ENCODE measurements at places on chromosomes 11 and 22. TPM values are rescaled to one million over a fixed set of nuclear protein-coding genes. Genes with fewer than 3 reads are reported as not detected.
A peak's percentile ranks its signal among the peaks of the same experiment; 100 is the strongest.

- peak; percentile 56 for DNase-seq
Observed at GRCh38 chr11:7899418-7899817, 31.6 kb downstream of the OR10A6 start.

- DNase-seq, result no peak
Observed at GRCh38 chr11:109885006-109885405, 208.2 kb upstream of the ZC3H12C start.

Gene APOL5
- not detected for total RNA-seq

GRCh38 chr11:59724066-59724465 lies 10.4 kb upstream of the OR10V1 start:
- no peak for DNase-seq

- peak; percentile 79 for DNase-seq
Observed at GRCh38 chr11:68354148-68354872, 41.9 kb downstream of the LRP5 start.

All from RPMI7951 (cell line).